ENCODE measurements at places on chromosomes 6 and 20.

DNA sequence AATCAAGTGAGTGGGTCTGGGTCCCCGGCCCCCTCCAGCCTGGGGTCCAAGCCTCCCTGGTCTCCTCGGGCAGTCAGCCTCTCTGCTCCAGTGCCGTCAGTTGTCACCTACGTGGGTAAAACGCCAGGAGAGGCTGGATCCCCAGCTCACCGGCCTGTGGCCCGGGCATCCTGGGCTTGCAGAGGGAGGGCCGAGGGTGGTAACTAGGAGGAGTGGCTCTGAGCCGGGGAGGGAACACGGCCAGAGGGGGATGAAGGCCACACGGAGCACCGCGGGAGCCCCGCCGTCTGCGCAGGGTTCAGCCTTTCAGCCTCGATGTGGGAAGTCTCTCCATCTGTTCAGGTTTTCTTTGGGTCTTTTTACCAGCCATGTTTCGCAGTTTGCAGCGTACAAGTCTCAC is 29.5 kb upstream of the BHLHE23 start:
- DNase-seq, result peak; percentile 30

GRCh38 chr6:12522347-12522746 is 194.2 kb upstream of the PHACTR1 start:
- DNase-seq, result no peak

GRCh38 chr6:103079867-103080266 is 1686.4 kb downstream of the GRIK2 start:
- no peak for DNase-seq

DNA sequence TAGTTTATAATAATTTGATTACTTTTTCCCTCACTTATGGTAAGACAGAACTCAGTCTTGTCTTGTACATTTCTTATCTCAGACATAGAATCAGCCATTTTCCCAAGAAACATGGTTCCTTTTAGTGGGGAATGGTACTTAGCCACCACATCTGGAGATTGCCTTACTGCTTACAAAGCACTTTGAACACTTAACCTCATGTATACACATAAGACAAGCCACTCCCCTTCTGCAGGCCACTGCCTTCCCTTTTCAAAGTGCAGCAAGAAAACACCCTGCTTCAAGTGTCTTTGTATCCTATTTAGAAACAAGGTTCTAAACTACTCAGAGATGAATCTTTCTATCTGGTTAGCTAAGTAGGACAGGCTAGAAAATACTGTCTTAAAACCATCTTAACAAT is 159.2 kb downstream of the UBE3D start:
- DNase-seq, result no peak

GRCh38 chr6:37535428-37535758 is 35.7 kb upstream of the CCDC167 start:
- no peak for DNase-seq

DNA sequence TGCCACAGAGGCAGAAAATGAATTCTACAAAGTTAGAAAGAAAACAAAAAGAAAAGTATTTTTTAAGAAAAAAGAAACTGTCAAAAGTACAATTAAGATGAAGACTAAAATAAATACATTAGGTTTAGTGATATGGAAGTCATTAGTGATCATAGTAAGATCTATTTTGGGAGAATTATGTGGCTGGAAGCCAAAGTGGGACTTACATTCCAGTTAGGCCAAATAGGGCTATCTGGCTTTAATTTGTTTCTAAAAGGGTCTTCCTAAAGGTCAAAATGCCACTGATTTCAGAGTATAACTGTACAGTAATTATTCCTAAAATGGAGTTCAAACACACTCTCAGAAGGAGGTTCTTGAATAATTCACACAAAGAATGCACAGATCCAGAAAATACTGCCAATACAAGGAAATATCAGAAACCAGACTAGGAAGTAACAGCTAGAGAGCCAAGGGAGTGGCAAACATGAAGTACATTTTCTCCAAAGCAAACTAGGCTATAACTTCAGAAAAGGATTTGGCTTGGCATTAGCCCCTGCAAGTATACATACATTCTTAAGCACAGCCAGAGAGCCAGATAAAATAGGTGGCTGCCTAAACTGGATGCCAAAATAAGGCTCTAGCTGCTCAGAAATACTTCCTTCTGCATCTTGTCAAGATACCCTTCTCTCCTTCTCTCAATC is 45.3 kb downstream of the PDSS2 start:
- DNase-seq, result no peak
